ENCODE measurements at places on chromosomes 5 and 9.

DNA sequence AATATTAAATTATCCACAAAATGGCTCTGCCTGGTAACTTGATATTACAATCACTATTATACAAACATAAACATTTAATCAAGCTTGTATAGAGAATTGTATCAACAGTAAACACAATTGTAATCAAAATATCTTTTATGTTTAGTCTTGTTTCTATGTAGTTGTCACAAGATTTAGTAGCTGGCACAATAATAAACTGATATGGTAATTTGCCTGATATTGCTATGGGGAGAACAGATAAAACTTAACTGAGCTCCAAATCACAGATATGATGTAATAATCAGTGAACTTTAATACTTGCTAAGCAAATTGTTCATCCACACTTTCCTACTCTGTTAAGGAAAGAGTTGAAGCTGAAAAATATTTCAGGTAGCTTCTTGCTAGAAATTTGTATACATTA, 189.8 kb downstream of the MPDZ start:
- DNase-seq, result no peak

GRCh38 chr9:127977009-127977883, 3.5 kb downstream of the EEIG1 start:
- DNase-seq, result no peak

- DNase-seq, result no peak
These were observed 9.8 kb downstream of the UIMC1 start for GRCh38 chr5:176996780-176997179.

DNA sequence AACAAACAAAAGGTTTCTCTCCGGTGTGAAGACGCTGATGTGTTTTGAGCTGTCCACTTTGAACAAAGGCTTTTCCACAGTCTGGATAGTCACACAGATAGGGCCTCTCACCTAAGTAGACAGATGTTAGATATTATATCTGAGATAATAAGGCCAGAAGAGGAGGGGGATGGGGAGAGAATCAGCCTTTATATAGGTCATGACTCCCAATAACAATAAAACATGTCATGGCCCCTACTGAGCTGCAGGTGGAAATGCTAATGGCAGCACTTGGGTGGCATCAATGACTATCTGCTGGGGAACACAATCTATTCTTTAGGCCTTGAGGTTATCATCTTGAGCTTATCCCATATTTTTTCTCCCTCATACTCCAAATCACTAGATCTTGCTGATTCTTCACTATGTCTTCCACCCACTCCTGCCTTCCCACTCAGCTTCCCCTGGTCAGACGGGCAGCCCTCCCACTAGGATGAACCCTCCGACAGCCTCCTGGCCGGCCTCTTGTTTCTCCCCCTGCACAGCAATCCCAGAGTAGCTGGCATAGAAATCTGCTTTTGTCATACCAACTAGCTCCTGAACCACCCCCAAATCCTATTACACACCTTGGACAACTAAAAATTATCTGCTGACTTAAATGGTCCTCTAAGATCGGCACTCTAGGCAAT, 11.5 kb upstream of the SLC35D2 start:
- DNase-seq, result no peak

- DNase-seq, result no peak
These were observed 34.0 kb upstream of the GLRX start for GRCh38 chr5:95856501-95856981.

GRCh38 chr9:137083394-137084004, 3.3 kb upstream of the MAN1B1 start:
- no peak for DNase-seq

DNA sequence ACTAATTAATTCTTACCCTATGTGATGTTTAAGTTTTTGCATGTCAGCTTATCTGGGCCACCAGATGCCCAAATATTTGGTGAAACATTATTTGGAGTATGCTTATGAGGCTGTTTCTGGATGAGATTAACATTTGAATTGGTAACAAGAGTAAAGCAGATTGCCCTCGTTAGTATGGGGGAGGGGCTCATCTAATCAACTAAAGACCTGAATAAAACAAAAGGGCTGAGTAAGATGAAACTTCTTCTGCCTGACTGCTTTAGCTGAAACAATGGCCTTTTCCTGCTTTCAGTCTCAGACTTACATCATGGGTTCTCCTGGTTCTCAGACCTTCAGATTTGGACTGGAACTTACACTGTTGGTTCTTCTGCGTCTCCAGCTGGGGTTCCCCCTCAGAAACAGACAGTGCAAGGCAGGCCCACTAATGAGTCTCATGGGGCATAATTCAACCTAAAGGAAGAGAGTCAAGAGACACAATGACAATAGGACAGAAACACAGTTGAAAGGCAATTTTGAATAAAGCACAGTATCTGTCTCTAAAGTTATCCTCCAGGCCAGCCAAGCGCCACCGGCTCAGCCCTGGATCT, 288.4 kb downstream of the CAAP1 start:
- DNase-seq, result no peak

DNA sequence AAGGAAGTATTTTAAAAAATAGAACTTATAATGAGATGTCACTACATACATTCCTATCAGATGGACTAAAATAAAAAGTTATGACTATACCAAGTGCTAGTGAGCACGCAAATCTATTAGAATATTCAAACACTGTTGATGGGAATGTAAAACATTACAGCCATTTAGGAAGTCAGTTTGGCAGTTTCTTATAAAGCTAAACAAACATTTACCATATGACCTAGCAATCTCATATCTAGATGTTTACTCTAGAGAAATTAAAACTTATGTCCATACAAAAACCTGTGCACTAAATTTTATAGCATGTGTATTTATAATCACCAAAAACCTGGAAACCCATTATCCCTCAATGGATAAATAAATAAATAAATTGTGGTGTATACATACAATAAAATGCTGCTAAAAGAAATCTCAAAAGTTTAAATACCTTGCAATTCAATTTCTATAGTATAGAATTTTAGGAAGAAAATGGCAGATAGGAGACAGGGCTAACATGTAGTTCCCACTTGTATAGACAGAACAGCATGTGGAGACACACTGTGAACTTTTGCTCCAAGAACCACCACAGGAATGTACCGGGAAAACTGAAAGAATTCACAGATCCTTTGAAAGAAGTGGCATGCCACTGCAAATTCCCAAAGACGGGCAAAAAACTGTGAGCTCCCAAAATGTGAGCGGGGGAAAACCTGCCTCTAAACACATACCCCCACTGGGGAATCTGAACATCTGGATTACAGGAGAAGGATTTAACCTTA, 174.6 kb upstream of the SPEF2 start:
- no peak for DNase-seq

GRCh38 chr5:56558131-56558745, 257.1 kb upstream of the MAP3K1 start:
- no peak for DNase-seq

DNA sequence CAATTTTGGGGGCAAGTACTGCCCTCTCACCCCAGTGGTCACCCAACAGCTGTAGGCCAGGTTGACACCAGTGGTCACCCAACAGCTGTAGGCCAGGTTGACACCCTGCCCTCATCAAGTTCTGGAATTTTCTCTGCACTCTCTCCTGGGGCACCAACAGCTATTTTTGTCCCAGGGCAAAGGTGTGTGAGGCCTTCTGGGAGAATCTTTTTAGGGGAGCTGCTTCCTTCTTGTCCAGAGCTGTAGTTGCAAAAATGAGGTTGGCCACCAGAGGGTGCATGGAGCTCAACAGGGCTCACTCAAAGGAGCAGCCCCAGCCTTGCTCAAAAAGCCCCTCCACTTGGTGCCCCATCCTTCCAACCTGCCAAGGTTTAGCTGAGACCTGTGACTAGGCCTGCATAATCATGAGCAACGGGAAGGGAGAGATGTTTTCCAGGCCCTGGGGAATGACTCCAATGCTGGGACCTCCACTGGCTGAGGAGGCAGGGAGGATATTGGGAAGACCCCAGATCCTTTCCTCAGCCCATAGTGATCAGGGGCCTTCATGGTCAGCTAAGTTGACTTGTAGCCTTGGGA, 10.6 kb upstream of the P4HA2 start:
- DNase-seq, result peak; percentile 62

DNA sequence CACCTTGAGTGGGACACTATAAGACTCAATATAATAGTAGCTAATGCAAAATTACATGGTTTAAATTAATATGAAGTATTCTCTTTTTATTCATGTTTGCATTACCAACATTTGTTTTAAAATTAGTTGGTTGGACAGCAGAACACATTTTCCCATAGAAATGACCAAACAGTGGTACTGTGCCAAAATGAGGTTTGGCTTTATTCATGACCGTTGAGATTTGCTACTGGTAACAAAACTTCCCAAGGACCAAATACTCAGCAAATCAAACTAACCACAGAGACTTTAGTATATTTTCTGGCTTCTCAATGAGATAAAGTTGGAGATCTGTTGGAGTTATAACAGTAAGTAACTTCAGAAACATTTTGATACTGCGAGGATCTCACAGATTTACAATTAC, 637.8 kb upstream of the MEF2C start:
- DNase-seq, result no peak

DNA sequence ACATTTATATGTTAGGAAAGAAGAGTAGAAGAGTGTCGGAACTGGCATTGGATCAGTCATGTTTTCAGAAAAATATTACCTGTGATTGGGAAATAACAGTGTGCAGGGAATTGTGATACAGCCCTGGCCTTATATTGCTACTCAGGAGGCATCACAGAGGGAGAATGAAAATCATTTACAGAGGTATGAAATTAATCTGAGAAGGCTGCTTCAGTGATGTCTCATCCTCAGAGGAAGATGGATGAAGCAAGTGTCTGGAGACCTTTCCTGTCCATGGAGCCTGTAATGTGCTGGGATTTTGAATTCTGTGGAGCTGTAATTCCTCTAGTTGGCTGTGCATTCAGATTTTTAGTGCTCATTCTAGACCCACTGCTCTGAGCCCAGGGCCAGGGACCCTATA, 3.8 kb downstream of the ACTBL2 start:
- no peak for DNase-seq

DNA sequence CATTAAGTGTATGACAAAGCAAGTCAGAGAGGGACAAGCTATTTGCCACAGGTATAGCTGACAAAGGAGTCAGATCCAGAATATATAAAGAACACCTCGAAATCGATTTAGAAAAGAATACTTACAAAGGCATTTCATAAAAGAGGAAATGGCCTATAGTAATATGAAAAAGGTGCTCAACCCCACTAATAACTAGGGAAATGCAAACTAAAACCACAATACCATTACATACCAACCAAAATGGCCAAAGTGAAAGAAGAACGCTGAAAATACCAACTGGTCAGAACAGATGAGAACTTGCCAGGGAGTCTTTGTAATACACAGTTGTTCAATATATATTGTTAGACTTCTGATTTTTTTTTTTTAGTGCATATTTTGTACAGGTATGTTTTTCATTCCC, 152.9 kb downstream of the CDC42SE2 start:
- DNase-seq, result no peak

- no peak for DNase-seq
These were observed 36.6 kb upstream of the ZNF366 start for GRCh38 chr5:72543811-72544210.

DNA sequence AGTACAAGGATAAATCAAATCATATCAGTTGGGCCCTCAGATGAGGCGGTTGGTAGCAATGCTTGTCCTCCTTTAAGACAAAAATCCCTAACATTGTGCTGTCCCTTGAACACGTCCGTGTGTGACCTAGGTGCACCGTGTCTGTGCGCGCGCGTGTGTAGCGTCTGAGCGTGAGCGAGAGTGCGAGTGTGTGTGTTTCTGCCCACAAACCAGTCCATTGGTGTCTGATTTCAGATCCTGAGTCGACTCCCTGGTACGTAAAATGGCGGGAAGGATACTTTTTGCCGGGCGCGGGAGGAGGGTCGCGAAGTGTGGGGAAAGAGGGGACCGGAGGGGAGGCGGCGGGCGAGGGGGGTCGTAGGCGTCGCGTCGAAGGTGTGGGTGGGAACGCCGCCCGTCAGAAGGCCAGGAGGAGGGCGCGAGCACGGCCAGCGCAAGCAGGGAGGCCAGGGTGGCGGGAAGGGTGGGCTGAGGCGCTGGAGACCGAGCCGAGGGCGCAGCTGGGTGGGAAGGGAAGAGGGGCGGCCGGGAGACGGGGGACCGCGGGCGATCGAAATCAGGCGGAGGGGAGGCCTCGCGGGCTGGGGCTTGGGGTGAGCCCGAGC, 8.9 kb downstream of the OTP start:
- DNase-seq, result no peak

DNA sequence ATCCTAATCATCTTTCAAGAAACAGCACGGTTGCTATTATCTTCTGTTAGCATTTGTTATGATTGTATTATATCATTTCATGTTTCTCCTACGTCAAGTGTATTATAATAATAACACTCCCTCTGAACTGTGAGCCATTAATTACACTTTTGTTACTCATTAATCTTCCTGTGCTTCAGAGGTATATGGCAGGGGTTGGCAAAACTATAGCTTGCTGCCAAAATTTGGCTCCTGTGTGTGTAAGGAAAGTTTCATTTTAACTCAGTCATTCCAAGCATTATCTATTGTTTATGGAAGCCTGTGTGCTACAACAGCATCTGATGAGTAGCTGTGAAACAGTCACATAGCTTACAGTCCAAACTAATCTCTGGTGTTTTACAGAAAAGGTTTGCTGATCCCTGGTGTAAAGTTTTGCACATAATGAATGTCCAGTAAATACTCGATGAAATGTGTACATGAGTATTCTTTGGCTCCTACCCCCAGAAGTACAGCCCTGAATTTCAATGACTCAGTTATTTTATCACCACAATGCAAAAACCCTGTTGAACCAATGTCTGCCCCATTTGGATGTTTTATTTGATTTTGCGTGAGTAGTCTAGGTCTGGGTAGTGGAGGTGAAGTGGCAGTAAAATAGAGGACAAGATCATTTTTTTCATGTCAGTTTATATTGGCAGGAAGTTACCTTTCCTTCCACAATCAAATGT, 648.2 kb downstream of the MAT2B start:
- DNase-seq, result no peak

GRCh38 chr9:114287763-114288192, 35.1 kb upstream of the ORM1 start:
- DNase-seq, result no peak

GRCh38 chr9:16652582-16652981, 217.9 kb downstream of the BNC2 start:
- no peak for DNase-seq

- DNase-seq, result no peak
These were observed 29.1 kb upstream of the PLCXD3 start for GRCh38 chr5:41539454-41539853.

GRCh38 chr9:129871046-129871445, 35.8 kb downstream of the USP20 start:
- no peak for DNase-seq

DNA sequence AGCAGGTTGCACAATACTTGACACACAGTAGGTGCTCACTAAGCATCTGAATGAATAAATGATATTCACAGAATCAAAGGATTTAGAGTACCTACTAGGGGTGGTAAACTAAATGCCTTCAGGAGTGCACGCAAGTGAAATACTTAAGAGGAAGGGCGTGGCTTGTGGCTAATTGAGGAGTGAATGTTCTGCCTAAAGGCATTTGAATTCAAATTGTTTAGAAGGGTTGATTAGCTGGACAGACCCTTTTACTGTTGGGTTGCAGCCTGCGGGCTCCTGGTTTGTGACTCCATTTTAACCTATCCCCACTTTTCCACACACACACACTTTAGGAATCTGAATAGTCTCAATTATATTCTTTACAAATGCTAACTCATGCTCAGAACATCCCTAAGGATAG, 63.1 kb downstream of the PPP2R2B start:
- DNase-seq, result no peak

Measured in activated CD8-positive, alpha-beta memory T cell treated with anti-CD3 and anti-CD28 coated beads for 1 hour (primary cell).